ENCODE measurements at places on chromosomes 13 and 19.

DNA sequence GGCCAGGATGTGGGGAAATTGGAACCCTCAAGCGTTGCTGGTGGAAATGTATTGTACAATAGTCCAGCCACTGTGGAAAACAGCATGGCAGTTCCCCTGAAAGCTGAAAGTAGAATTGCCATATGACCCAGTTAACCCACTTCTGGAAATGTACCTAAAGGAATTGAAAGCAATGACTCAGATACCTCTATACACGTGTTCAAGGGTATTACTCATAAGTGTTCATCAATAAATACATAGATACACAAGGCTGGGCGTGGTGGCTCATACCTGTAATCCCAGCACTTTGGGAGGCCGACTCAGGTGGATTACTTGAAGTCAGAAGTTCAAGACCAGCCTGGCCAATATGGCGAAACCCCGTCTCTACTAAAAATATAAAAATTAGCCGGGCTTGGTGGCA is 71.9 kb upstream of the IRS2 start:
- no peak for DNase-seq

GRCh38 chr19:58366585-58367430 is 4.3 kb upstream of the ZNF497 start:
- no peak for DNase-seq

DNA sequence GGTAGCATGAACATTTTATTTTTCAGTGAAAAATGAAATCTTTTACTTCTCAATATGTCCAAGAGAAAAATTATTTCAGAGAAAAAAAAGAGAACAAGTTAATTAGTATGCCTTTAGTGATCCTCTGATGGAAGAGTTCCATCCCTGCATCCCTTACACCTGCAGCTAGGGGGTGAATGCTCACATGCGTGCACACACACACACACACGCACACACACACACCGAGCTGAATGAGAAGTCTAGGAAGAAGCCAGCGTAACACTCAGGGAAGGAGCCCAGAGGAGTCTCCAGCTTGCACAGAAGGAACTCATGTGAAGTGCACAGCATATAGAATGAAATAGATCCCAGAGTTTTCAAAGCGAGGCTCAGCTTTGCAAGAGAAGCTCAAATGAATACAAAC is 510.5 kb downstream of the IRS2 start:
- peak; percentile 14 for DNase-seq

DNA sequence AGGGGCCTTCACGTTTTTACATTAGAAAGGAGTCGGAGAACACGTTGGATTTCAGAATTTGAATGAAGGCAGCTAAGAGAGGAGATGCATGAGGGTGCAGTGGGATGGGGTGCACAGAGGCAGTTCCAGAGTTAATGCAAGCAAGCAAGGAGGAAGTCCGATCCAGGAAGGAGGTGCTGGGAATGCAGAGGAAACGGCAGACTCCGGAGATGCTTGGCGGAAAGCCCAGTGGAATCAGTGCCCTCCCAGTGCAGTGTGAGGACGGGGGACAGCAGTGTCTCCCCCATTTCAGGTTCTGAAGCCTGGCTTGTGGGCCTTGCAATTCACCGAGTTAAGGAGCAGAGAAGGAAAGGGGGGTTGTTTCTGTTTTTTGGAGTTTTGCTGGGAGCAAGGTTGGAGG is 100.4 kb downstream of the COL4A2 start:
- DNase-seq, result no peak

DNA sequence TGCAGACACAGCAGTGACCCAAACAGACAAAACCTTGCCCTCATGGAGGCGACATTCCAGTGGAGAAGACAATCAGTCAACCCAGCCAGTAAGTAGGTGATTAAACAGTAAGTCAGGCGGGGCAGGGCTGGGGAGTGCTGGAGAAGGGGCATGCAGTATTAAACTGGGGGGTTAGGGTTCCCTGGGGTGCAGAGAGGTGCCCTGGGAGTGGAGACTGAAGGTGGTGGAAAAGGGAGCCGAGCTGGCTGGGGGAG is 31.2 kb upstream of the FXYD3 start:
- no peak for DNase-seq

DNA sequence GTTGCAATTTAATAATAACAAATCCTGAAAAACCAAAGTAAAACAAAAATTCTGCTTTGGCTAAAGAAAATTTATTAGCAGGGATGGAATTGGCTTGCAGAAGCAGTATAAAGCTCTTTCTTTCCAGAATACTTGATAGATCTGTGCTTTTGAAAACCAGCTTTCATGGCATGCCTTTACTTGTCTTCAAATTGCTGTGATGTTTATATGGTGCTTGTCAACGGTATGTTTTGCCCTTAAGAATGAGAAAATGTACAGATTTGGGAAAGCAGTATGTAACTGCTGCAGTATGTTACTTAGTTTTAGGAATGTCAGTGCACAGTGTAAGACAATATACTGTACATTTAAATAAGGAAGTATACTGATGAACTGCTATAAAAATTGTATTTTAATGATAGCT is 120.8 kb upstream of the PCDH20 start:
- no peak for DNase-seq

DNA sequence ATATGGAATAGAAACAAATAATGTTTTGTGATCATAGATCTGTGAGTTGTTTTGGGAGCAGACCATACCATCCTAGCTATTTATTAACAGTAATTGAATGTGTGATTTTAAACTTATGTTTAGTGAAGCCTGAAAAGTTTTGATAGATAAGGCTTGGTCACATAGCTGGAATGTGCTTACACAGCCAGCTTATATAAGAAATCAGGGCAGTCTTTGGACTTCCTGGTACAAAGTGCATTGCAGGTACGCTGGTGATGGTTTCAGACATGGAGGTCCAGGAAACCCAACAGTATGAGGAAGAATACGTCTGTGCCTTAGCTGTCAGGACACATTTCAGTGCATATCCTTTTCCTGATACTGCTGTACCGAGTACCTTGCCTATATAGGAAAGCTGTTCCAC is 2316.2 kb upstream of the PCDH20 start:
- DNase-seq, result peak; percentile 74

GRCh38 chr13:48154671-48155070 is 59.8 kb upstream of the MED4 start:
- no peak for DNase-seq

- DNase-seq, result peak; percentile 87
Observed at GRCh38 chr13:48595431-48596429, 58.0 kb upstream of the CYSLTR2 start.

DNA sequence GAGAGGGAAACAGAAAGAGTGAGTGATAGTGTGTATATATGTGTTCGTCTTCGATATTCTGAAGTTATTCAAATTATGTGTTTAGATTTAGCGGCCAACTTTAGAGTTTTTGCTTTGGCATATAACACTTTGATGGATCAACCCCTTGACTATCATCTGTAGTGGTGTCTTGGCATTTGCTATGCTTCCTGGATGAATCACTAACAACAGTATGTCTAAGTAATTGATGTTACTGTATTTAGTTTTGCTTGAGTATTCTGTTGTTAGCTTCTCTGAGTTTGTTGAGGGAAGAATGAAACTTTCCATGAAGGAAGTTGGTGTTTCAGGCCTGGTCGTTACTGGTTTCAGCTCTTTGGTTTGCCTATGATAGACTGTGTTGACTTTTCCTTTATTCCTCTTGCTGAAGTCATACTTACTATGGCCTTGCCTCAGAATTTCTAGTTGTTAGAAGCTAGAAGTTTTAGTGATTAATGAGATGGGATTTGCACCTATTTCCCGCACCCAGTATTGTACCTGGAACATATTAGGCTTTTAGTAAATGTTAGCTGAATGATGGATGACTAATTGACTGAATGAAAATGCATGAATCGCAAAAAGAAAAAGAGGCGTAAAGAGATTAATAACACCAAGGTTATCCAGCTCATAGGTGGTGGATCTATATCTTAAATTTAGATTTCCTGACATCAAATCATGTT is 20.7 kb downstream of the NDFIP2 start:
- DNase-seq, result no peak

GRCh38 chr19:58021541-58022282 is 12.1 kb upstream of the ZSCAN1 start:
- DNase-seq, result peak; percentile 29

- no peak for DNase-seq
Observed at GRCh38 chr13:20206065-20206697, 13.4 kb upstream of the GJB2 start.

- DNase-seq, result no peak
Observed at GRCh38 chr19:50646074-50646807, 3.0 kb upstream of the C19orf81 start.

- no peak for DNase-seq
Observed at GRCh38 chr13:43985422-43986072, 105.8 kb downstream of the LACC1 start.

GRCh38 chr13:34320084-34320483 is 502.1 kb downstream of the RFC3 start:
- DNase-seq, result no peak

- DNase-seq, result no peak
Observed at GRCh38 chr13:30159446-30159839, 147.9 kb downstream of the KATNAL1 start.

DNA sequence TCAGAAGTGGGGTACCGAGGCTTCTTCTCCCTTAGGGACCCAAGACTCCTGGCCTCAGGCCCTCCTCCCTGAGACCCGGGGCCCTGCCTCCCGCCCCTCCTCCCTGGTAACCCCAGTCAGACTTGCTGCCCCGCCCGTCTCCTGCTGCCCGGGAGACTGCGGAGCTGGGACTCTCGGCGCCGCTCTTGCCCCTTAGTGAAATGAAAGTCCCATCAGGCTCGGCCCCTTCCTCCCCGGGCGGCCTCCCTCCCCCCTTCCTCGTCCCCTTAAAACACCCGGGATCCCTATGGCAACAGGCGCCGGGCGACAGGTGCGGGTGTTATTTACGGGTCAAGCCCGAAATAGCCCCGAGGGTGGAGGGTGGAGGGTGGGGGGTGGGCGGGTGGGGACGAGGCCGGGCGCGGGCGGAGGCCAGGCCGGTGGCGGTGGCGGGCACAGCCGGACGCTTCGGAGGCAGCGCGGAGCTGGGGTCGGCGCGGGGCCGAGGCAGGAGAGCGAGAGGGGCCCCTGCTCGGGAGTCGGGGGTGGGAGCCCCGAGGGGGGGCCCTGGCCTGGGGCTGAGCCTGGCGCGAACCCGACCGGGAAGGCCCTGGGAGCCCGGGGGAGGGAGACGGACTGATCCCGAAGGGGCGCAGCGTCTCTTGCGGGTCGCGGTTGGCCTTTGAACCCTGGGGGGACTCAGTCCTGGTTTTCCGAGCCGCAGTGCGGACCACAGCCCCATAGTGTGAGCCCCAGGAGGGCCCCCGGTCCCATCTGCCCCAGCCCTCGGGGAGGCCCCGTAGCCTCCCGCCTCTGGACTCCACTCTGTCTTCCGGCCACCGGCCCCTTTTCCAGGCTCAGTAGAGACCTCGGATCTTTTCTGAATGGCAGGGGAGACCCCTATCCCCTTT is at the start of gene CACNG6:
CACNG6 (plus strand) TSS at position 414 of the 890 bp plus-strand sequence. CDS start 1,241 bp downstream, outside the sequence.
- peak; percentile 11 for DNase-seq

GRCh38 chr13:59865398-59865797 is 298.3 kb downstream of the DIAPH3 start:
- DNase-seq, result no peak

DNA sequence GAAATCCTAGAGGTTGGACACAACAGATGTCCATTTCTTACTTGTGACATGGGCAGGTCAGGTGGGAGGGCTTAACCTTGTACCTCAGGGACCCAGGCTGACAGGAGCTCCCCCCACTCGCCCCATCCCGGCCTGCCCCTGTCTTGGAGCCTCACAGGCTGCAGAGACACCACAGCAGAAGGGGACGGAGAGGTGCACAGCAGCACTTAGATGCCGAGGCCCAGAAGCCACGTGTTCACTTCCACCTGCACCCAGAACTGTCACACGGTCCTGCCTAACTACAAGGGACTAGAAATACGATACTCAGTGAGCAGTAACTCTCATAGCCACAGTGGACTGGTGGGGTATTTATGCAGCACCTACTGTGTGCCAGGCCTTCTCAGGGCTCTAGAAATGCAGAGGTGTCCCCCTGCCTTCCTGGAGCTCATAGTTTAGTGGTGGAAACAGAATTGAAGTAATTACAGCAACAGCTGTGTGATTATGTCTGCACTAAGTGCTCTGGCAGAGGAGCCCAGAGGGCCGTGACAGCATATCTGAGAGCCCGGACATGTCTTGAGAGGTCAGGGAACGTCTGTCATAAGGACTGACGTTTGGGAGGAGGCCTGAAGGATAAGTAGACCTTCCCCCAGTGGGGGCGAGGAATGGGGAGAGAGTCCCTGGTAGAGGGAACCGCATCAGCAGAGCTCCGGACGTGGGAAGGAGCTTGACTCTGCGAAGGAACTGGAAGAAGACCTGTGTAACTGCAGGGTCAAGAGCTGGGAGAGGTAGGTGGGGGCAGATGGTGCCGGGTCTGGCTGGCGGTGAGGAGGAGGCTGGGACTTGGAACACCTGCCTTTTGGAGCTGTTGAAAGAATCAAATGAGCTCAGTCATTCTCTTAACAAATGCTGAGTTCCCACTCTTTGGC is 130.0 kb downstream of the SIPA1L3 start:
- DNase-seq, result no peak
